Tongue (tissue), 3 donors: ENCODE measurements at places on chromosomes 3 and 15.

DNA sequence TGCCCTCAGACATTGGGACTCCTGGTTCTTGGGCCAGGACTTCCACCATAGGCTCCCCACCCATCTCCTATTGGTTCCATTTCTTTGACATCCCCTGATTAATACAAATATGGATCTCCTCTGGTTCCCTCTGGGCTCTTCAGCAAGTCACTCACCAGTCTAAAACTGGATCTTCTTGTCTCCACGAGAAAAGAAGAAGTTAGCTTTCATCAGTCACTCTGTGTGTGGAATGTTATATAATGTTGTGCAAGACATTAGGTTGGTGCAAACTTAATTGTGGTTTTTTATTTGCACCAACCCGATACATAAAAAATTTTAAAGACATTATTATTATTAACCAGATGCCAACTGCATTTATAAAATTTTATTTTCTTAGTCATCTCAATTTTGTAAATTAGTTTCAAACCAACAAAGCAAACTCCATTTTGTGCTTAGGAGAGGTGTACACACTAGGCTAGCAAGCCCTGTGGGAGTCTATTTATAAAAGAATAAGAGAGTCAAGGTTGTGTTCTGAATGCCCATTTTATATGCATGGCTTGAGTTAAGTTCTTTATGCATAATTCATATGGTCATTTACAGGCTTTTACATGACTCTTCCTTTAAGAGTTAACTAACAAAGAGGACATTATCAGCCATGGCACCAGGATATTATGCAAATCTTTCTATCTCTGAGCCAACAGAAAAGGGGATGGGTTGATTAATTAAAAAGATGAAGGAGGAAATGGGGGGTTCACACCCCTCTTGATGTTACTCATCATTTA lies 35.1 kb upstream of the IL12A start:
- no peak for DNase-seq

DNA sequence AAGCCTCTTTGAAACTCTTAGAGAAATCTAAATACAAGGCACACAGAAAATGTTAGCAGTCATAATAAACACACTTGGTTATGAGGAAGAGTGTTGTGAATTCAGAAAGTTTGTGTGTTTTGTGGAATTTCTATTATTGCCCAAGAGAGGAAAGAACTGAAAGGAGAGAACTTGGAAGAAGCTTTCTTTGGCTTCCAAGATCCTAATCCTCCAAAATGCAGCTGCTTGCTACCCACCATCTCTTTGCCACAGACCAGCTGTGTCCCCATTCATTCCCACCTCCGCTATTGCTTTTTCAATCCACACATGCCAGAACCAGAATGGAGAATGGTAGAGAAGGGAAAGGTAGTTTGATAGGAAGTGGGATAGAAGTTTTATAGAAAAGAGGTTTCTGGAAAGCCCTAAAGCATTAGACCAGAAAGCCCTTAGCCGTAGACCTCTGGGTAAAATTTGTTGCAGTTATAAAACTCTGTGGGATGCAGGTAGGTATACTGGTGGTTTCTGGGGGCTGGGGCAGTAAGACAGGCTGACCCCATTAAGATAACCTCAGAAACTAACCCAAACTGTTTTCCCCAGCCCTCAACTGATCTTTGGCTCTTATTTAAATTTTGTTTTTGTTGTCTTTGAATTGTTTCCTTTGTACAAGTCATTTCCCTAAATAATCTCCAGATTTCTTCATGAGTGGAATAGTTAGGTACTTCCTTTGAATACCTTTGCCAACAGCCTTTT lies 108.5 kb downstream of the FILIP1L start:
- peak; percentile 37 for DNase-seq

- no peak for DNase-seq
These were observed 18.7 kb upstream of the EOMES start for GRCh38 chr3:27740854-27741253.

DNA sequence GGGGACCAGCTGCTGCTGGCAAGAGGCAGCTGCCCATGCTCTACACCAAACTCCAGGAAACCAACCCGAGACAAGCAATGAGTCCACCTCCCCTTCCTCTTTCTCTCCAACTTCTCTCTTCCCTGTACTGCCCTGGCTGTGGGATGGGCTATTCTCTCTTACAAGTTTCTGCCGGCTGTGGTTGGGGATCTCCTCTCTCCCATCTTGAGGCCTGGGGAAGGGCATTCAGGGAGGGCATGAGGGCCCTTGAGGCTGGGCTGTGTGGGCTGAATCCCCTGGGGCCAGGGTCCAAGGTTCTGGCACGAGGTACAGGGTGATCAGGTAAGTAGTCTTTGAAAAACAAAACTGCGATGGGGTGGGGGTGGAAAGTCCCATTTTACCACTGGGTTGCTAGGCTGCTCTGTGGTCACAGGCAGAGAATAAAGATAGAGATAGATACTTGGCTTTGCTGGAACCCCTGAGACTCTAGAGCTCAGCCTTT lies 32.3 kb upstream of the CTSH start:
- DNase-seq, result no peak

DNA sequence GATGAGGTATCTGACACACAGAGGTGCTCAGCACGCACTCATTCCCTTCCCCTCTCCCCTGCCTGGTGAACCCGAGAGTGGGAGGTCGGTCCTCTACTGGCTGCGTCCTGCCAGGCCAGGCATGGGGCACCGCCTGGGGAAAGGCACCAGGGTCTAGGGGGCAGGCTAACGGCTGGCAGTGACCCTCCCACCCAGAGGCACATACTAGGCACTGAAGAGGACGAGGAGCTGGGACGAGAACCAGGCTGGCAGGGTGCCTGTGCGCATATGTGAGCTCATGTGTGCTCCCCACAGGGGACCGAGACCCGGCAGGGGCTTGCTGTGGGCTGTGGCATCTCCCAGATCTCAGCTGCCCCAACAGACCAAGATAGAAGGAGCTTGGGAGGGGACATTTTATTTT lies 86.7 kb downstream of the IQSEC1 start:
- DNase-seq, result no peak

DNA sequence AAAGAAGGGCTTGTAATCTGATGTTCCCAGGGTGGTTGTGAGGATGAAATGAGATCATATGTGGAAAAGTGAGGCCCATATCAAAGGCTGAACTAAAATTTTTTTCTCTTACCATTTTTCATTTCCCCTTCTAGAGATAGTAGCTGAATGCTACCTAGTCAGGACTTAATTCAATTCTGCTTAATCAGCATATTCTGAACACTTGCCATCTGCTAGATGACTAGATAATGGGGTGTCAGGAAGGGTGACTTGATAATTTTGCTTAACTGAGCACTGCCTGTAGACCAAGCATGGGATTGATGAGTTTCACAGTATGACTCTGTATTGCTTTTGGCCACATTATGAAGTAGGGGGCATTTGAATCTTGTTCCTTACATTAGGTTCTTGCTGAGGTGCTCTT lies 136.2 kb downstream of the CHST2 start:
- DNase-seq, result no peak

- DNase-seq, result peak; percentile 64
These were observed 164.5 kb downstream of the RORA start for GRCh38 chr15:61064651-61065050.

DNA sequence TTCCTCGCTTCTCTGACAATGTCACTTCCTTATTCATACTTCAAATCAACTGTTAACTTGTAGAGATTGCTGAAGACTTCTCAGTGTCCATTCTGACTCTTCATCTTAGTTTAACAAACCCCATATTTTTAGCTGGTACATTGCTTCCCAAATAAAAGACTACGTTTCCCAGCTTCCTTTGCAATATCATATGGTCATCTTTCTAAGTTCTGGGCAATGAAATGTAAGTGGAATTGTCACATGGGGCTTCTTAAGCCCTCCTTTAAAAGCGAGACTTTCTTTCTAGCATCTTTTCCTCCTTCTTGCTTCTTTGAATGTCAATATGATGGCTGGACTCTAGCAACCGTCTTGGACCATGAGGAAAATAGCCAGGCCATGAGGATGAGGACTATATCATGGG lies 239.0 kb downstream of the ZNF621 start:
- DNase-seq, result no peak

GRCh38 chr15:50227076-50227475 lies 38.5 kb downstream of the HDC start:
- DNase-seq, result no peak

GRCh38 chr15:68666120-68666811 lies 87.5 kb downstream of the CORO2B start:
- peak; percentile 55 for DNase-seq

DNA sequence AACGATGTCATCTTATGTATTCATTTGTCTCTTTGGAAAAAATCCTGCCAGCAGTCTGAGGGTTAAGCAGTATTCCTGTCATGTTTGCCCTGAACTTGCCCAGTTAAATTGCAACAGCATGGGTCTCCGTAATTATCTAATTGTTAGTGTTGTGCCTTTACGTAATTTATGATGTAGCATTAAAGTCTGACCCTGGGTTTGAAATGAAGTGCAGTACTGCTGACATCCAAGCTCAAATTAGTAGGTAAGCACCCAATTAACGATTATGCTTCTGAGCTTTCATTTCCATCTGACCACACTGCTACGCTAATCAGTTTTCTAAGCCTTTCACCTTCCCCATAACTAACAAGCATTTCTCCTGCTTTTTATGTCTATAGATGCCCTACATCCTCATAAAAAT lies 241.8 kb downstream of the ARRDC4 start:
- DNase-seq, result no peak

DNA sequence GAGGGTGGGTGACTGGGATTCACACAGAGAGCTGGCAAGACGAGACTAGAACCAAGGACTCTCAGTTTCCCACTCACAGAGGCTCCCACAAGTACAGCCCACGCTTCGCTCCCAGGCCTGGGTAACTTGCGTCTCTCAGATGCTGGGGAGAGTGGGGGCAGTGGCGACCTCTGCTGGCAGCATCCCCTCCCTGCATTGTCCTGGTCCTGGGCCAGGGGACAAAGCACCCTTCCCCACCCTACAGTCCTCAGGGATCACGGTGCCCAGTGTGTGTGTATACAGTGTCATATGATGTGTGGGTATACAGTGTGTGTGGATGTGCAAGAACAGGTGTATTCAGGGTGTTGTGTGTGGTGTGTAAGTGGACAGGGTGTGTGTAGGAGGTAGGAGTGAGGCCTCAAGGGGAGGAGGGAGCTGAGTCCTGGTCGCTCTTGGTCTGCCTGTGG lies 12.8 kb downstream of the VILL start:
- peak; percentile 67 for DNase-seq

GRCh38 chr3:18370672-18371071 lies 54.5 kb downstream of the SATB1 start:
- DNase-seq, result no peak

- DNase-seq, result peak; percentile 96
These were observed 704 bp downstream of the DLG1 start for GRCh38 chr3:197297476-197298340.

DNA sequence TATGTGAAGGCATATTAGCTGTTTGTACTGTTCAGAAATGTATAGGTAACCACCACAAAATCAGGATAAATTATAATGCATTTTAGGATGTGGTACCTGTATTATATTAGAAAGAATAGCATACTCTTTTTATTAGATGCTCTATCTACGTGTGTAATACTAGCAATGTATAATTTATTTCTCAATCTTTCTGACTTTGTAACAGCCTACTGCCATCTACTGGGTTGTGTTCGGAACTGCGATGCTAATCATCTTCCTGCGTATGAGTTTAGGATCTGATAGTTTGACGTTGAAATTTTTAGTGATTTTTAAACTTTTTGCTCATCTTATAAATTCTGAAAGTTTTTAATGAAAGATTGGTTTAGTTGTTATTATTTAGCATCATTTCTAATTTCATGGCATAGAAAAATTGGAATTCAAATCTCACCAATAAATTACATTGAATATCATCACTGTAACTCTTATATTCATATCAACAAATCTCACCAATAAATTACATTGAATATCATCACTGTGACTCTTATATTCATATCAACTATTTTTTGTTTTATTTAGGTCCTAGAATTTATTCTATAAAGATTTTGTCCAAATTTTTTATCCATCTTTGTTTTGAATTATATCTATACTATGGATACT lies 322.7 kb upstream of the ZNF717 start:
- DNase-seq, result peak; percentile 50
